Spleen (tissue), 13 donors: ENCODE measurements at places on chromosomes 5 and 9. TPM values are rescaled to one million over a fixed set of nuclear protein-coding genes. Genes with fewer than 3 reads are reported as not detected.
A peak's percentile ranks its signal among the peaks of the same experiment; 100 is the strongest.

The NUDT2 gene
- polyA plus RNA-seq: 28.0 TPM

- no peak for DNase-seq
These were observed 184.0 kb upstream of the GDNF start for GRCh38 chr5:38023799-38024198.

- DNase-seq: no peak
These were observed 500.7 kb downstream of the SPATA31D1 start for GRCh38 chr9:82489201-82489821.

DNA sequence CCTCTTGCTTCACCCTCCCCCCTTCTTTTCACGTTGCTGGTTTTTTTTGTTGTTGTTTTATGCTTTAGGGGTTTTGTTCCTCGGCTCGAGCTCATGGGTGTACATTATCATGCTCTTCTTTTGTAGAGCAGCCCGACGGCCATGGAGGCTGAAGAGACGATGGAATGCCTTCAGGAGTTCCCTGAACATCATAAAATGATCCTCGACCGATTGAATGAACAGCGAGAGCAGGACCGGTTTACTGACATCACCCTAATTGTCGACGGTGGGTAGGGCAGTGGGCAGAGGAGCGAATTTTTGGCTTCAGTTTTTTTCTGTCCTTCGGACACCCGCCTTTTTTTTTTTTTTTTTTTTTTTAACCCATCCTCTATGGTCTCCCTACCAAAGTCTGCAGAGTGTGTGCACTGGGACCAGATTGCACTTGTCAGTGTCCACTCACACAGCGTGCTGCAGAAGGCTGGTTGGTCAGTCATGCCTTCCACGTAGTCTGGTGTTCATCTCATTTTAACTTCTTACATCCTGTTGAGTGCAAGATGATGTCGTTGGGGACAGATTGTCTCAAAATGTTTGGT, 1.3 kb downstream of the ZNF131 start:
- no peak for DNase-seq

The TEX48 gene
- polyA plus RNA-seq: not detected

DNA sequence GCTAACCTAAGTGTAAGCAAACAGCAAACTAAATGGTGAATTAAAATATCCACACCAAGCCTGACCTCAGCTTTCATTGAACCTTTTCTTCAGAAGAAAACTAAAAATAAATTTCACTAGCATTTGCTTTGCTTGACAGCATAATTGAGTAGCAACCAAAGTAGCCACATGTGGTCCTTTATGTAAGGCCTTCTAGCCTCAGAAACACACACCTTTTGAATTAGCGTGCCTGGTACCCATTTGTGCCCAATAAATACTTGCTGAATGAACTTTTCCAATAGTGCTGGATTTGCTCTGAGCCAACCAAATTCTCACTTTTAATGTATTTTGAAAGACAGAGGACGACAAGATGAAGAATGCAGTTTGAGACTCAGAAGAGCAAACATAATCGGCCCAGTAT, 2.1 kb upstream of the NIPBL start:
- no peak for DNase-seq

- DNase-seq: no peak
These were observed 10.6 kb upstream of the ANGPTL2 start for GRCh38 chr9:127132921-127133647.

DNA sequence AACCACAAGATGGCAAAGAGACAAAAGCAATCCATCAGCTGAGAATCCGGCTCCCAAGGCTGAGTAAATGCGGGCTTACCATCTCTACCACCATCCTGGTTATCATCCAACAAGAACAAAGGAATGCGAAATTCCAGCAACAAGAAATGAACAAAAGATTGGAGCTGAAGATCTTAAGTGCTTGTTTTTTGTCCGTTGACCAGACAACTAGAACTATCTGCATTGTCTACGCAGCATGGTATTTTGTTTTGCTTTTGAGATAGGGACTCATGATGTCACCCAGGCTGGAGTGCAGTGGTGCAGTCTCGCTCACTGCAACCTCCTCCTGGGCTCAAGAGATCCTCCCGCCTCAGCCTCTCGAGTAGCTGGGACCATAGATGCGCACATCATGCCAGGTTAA, 88.9 kb downstream of the ZNF366 start:
- no peak for DNase-seq

GRCh38 chr5:35442885-35443639, 174.6 kb upstream of the SPEF2 start:
- DNase-seq: no peak

The C6 gene
- polyA plus RNA-seq: 0.17 TPM

- no peak for DNase-seq
These were observed 1.6 kb downstream of the CRAT start for GRCh38 chr9:129108805-129109536.

The CATSPER3 gene
- polyA plus RNA-seq: 0.39 TPM

The C5 gene
- 1.5 TPM for polyA plus RNA-seq

- DNase-seq: no peak
These were observed 106.7 kb upstream of the OSMR start for GRCh38 chr5:38739011-38739704.

- DNase-seq: no peak
These were observed 41.0 kb upstream of the TMEM252 start for GRCh38 chr9:68581696-68582095.

- DNase-seq: peak; percentile 86
These were observed 232.2 kb downstream of the SYK start for GRCh38 chr9:91033797-91034196.
